ENCODE measurements at places on chromosomes 1 and 21.
A peak's percentile ranks its signal among the peaks of the same experiment; 100 is the strongest.

DNA sequence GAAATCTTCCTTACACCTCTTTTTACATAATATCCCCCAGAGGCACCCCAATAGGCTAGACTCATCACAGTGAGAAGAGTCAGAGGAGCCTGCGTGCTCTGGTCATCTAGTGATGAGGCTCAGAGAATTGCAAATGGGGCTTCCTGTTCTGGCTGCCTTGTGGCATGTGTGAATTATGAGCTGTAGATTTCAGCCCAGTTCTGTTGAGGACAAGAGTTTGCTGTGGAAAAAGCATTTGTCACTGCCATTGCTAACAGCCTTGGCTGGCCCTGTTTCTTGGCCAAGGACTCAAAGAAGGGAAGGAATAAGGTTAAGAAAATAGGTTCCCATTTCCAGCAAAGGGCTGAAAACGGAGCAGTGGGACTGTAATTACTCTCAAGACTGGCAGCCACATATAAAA is 30.7 kb downstream of the MRAP start:
- peak; percentile 52 for DNase-seq

DNA sequence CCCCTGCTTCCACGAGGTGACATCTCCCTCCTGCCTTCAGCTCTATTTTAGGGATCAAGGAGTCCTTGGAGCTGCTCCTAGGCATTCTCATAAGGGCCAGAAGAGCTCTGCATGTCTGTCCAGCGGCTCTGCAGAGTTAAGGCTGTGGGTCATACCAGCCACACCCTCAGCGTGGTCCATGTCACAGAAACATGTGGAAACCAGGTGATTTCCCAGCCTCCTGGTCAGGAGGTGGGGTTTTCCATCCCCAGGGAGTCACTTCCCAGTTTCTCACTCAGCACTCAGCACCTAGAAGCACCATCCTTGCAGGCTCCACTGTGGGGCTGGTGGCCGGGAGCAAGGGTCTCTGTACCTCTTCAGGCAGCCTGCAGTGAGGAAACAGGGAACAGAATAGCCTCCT is 1.4 kb upstream of the TNFRSF1B start:
- no peak for DNase-seq

DNA sequence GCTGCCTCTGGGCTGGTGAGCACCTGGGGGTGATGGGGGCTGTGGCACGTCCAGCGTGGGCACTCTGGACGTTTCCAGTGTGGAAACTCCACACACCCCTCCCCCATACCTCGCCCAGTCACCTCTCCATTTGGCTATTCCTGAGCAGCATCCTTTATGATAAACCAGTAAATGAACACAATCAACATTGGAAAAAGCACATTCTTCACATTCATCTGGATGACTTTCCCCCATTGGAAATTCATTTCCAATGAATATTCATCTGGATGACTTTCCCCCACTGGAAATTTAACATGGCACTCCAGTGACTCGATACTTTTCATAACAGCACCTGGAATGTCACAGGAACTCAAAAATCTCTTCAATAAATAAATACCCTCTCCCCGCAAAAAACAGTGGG is 104.8 kb upstream of the KRTAP19-8 start:
- no peak for DNase-seq

DNA sequence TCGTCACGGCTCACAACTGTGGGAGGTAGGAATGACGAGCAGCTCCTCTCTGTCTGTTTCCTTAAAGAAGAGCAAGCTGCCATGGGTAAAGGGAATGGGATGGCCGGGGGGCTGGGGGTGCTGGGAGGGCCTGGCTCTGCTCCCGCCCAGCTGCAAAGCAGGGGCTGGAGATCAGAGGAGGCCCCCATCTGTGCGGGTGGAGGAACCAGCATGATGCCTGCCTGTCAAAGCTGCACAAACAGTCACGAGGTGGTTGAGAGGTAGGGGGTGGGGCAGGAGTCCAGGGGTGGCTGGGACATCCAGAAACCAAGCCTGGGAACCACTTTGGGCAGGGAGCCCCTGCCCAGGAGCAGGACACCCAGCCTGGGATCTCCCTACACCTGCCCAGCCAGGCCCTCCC is 12.6 kb downstream of the SLC41A1 start:
- no peak for DNase-seq

- DNase-seq, result no peak
These were observed 82.8 kb downstream of the GLIS1 start for GRCh38 chr1:53655931-53656746.

GRCh38 chr1:156583821-156584622 is 4.5 kb downstream of the TTC24 start:
- DNase-seq, result no peak

DNA sequence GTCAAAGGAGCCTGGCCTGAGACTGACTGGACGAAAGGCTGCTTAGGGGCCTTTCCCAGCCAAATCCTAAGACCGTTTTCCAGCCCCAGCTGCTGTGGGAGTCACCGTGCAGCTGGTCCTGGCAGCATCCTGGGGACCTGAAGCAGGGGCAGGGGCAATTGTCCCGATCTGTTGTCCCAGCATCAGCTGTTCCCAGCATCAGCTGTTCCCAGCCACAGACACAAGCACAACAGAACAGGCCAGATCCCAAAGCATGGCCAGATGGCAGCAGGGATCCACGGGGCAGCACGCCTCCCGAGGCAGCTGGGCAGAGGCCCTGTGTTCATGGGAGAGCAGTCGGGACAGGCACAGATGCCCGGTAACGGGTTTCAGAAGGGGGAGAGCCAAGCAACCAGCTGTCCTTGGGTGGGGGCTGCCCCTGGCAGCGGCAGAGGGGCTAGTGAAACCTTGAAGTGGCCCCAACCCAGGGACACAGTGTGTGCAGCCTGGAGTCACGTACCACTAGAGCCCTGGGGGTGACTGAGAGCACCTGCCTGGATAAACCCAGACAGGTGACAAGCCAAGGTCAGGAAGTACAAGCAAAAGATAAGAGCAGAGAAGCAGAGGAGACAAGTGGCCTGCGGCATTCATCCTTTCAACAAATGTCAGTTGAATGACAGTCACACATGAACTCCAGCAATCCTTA is 13.3 kb downstream of the CELA2B start:
- DNase-seq, result peak; percentile 7

- no peak for DNase-seq
These were observed 156.0 kb upstream of the VAMP3 start for GRCh38 chr1:7615138-7615537.

GRCh38 chr1:33003657-33004056 is 33.0 kb downstream of the AK2 start:
- DNase-seq, result no peak

DNA sequence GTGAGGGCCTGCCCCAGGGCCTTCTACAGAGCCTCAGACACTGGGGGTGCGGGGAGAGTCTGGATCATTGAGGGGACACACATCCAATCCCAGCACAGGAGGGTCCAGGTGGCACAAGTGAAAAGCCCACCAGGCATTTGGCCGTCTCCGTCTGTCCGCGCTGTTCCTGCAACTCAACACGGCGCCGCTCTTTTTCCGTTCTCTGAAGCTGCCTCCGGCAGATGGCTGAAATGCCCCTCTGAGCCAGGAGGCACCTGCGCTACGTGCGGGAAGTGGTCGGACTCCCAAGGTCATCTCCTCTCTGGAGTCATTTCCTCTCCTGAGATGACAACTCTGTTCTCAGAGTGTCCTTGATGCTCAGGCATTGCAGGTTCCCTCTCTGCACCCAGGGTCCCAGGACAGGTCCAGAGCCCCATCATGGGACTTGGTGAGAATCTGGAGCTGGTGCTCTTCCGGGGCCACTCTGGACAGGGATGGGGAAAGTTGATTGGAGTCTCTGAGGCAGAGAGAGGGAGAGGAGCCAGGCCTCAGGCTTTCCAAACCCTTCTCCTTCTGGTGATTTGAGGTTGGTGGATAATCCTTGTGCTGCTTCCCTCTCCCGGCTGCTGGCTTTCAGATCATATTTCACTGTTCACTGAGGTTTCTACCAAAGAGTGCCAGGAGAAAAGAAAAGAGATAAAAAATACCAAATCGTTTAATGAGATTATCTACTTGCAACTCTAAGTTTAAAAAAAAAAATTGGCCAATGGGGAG is 14.0 kb upstream of the MIXL1 start:
- no peak for DNase-seq

GRCh38 chr1:184393962-184394361 is 7.1 kb downstream of the C1orf21 start:
- DNase-seq, result no peak

DNA sequence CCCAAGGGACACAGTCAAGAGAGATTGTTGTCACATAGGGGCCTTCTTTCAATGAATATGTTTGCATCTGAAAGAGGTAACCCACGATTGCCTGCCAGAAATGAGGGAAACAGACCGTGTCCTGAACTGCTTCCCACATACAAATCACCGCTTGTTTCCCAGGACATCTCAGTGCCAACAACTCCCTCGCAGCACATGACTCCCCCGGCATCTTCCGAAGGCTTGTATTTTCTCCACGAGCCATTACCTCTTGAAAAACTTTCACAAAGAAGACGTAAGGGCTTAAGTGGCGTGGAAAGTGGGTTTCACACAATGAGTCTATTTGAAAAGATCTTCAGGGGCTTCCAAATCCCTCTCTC is 31.6 kb upstream of the PDE9A start:
- no peak for DNase-seq

- DNase-seq, result no peak
These were observed 1.8 kb upstream of the CDA start for GRCh38 chr1:20586953-20587660.

- no peak for DNase-seq
These were observed 83.0 kb downstream of the RIPK4 start for GRCh38 chr21:41683815-41684214.

- DNase-seq, result no peak
These were observed 14.2 kb downstream of the WASF2 start for GRCh38 chr1:27475720-27476119.

- DNase-seq, result no peak
These were observed 121.9 kb downstream of the MAB21L3 start for GRCh38 chr1:116232989-116233514.

- DNase-seq, result no peak
These were observed 414.2 kb downstream of the PTPRU start for GRCh38 chr1:29650476-29650875.

DNA sequence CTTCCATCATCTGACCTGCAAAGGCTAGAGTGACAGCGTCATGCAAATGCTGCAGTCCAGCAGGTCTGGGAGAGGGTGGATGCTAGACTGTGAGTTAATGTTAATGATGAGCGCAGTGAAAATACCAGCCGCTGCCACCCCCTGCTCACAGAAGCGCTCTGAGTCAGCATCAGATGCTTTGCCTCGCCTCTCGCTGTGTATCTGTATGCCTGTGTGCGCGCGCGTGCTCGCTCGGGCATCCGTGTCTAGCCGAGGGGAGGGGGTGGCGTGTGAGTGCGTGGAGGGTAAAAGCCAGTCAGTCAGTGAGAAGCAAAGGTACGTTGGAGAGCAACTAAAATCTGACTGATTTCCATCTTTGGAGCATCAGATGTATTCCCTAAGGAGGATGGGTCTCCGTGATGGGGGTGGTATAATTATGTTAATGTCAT is 858.7 kb downstream of the USP25 start:
- peak; percentile 29 for DNase-seq

- no peak for DNase-seq
These were observed 2.0 kb downstream of the QSOX1 start for GRCh38 chr1:180156631-180157091.

DNA sequence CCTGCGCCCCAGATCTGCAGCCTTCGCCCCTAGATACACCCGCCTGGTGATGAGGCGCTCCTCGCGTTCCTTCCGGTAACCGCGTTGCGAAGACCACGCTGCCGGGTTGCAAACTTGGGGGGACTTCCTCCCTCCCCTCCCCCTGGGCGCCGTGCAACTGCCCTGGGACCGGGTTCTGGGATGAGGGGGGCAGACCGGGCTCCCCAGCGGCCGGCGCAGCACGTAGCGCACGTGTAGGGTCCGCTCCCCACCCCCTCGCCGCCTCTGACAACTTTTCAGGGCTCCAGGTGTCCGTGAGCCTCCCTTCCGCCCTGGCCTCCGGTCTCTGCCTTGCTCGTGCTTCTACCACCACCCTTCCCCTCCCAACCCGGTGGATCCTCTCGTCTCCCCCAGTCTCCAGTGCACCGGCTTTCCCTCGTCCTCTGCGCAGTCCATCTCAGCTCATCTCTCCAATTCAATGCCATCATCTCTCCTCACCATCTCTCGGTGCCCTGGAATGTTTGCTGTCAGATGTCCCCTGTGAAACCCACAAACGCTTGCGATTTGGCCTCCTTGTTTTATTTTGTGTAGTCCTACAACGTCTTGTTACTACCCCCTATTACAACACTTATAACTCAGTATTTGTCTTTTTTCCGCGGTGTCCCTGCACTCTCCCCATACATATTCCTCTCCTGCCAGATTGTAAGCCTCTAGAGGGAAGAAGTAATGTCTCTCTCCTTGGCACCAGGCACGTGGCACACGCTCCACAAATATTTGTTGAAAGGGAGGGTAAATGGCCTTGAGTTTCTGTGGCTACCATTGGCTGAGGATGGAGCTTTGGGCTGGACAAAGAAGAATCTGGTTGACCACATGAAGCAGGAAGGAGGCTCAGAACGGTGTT is 782 bp downstream of the PCAT6 start:
- no peak for DNase-seq

DNA sequence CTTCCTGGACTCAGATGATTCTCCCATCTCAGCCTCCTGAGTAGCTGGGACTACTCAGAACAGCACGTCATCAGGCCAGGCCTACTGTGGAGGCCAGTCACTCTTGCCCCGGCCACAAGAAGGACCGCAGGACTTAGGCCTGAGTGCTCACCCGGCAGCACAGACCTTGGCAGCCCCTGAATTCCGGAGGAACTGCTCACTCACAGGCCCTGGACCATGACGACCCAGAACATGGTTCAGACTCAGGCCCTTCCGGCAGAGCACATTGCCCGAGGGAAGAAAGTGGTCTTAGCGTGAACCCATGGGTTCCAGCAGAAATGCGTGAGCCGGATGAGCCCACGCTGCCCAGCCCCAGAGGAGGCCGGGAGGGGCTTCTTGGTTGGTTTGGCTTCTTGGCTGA is 177.3 kb upstream of the TMEM51 start:
- DNase-seq, result no peak

DNA sequence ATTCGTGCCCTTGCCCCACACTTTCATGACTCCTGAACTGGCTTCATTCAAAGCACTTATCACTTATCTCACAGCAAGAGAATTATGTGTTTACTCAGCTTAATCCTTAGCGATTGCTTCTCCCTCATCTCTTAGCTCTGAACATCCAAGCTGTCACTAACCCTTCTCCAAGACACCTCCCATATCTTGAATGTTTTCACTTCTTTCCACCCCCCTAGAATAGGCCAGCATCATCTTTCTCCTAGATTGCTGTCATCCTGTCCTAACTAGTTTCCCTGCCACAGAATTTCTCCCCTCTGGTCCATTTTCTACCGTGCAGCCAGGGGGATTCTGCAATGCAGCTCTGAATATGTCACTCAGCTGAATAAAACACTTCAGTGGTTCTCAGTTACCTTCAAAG is 68.6 kb upstream of the SPATA6 start:
- DNase-seq, result no peak

DNA sequence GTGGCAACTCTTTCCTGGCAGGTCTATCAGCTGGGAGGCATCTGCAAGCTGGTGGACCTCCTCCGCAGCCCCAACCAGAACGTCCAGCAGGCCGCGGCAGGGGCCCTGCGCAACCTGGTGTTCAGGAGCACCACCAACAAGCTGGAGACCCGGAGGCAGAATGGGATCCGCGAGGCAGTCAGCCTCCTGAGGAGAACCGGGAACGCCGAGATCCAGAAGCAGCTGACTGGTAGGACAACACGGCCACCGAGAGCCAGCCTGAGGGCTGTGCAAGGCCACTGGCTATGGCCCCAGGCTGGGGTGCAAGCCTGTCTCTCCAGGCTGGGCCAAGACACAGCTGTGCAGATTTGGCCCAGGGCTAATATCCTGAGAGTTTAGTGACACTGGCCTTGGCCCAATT is 34.2 kb downstream of the PKP1 start:
- no peak for DNase-seq
